ENCODE measurements at places on chromosomes 12 and 14. TPM values are rescaled to one million over a fixed set of nuclear protein-coding genes. Genes with fewer than 3 reads are reported as not detected.

DNA sequence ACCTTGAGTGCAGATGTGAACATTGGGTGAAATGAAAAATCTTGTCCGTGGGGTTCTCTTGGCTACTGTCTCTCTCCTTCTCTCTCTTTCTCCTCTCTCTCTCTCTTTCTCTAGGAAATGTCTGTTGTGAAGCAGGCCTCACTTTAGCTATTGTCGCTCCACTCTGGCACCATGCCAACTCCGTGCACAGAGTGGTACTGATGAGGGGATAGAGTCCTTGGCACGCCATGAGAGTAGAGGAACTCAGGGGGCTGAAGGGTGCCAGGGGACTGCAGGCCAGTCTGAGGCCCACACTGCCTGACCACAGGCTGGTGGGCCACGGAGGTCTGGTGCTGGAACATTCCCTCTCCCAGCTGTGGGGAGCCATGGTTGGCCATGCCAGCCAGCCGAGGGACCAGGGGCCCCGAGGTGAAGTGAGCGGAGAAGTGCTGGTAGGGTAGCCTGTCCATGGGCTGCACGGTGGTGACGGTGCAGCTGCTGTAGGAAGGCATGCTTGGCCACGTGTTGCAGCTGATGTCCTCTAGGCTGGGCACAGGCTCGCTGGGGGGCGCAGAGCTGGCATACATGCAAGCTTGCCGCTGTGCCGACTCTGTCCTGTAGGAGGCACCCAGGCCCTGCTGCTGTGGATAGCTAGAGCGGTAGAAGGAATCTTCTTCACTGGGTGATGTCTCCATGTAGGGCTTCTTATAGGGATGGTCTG is 50.4 kb downstream of the TBX5 start:
- no peak for DNase-seq

DNA sequence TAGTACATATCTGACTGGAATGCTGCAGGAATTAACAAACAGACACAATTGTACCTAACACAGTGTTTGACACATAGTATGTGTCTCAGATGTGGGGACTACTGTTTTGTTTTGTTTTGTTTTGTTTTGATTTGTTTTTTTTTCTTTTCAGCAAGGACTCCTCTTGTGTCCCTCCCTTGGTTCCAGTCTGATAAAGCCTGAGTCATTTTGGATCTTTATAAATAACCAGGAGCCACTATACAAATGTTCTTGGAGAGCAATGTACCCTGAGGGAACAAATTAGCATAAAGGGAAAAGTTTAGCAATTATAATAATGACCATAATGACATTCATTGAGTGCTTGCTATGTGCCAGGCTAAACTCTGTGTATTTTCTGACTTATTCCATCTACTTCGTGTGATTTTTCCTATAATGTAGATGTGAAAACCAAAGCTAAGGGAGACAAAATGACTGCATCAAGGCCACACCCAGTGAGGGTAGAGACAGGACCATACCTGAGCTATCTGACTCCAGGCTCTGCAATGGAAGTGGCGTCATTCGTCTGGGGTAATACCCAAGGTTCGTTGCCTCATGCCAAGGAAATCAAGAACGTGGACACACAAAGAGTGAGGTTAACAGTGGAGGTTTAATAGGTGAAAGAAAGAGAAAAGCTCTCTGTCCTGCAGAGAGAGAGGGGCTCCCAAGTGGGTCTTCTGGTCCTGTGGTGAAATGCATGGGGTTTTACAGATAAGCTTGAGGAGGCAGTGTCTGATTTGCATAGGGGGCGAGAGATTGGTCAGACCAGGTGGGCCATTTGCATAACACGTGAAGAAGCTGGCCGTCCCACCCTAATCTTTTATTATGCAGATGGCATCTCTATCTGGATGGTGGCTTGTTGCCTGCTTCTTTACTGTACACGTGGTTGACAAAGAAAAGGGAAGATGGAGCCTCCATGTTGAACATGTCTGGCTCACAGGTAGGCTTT is 285.5 kb upstream of the SFSWAP start:
- DNase-seq, result no peak

DPF3 gene
- polyA plus RNA-seq, result 5.3 TPM

GRCh38 chr14:100904307-100905087 is 975 bp upstream of the RTL1 start:
- no peak for DNase-seq

CLEC7A gene
- 2.3 TPM for polyA plus RNA-seq

INHBE gene
- 0.49 TPM for polyA plus RNA-seq

GRCh38 chr12:83893101-83893500 is 1019.5 kb downstream of the SLC6A15 start:
- DNase-seq, result no peak

NGB gene
- not detected for polyA plus RNA-seq

GPX2 gene
- polyA plus RNA-seq, result 0.68 TPM
